ENCODE measurements at places on chromosomes 11 and 22.

- no peak for DNase-seq
Observed at GRCh38 chr22:28674121-28674563, 5.5 kb downstream of the TTC28 start.

DNA sequence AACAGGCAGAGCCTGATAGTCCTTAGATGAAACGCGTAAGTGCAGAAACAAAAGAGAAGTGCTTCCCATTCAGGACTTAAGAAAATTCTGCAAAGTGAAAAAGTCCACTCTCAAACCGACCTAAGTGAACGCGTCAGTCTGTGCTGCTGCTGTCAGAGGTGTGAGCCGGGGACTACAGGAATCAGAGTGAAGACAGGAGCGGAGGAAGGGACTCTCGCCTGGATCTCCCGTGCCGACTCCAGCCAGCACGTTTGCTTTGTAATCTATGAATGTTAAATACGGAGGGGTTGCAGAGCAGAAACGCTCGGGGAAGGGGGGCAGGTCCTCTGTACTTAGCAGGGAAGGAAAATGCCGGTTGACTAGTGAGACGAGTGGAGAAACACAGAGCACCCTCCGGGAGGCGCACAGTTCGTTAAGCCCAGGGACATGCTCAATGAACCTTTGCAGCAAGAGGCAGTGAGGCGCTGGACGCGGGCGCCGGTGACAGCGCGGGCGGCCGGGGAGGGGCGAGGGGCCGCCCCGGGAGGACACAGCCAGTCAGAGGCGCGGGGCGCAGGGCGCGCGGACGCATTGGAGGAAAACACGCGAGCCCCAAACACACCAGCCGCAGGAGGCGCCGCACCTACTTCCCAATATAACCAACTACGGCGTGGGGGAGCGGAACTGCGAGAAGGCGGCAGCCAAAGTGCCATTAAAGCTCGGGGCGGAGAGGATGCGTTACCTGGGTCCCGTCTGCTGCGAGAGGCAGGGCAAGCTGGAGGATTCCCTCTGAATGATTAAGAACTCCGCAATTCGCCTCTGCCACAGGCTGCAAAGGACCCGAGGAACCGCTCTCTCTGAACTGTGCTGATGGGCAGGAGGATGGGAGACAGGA, at the start of gene CNTN5:
CNTN5 (plus strand) TSS at position 598 of the 874 bp plus-strand sequence.
- peak; percentile 28 for DNase-seq

GRCh38 chr22:49004484-49005399, 822.9 kb downstream of the BRD1 start:
- DNase-seq, result no peak

DNA sequence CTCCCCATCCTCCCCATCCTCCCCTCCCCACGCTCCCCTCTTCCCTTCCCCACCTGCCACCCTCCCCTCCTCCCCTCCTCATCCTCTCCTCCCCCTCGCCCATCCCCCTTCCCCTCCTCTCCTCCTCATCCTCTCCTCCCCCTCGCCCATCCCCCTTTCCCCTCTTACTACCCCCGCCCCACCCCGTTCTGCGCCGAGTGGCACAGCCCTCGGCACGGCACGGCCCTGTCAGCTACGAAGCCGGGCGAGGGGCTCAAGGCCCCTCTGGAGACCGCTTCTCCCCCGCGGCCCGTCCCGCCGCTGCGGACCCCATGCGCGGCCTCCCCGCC, 449.9 kb downstream of the OPCML start:
- no peak for DNase-seq

DNA sequence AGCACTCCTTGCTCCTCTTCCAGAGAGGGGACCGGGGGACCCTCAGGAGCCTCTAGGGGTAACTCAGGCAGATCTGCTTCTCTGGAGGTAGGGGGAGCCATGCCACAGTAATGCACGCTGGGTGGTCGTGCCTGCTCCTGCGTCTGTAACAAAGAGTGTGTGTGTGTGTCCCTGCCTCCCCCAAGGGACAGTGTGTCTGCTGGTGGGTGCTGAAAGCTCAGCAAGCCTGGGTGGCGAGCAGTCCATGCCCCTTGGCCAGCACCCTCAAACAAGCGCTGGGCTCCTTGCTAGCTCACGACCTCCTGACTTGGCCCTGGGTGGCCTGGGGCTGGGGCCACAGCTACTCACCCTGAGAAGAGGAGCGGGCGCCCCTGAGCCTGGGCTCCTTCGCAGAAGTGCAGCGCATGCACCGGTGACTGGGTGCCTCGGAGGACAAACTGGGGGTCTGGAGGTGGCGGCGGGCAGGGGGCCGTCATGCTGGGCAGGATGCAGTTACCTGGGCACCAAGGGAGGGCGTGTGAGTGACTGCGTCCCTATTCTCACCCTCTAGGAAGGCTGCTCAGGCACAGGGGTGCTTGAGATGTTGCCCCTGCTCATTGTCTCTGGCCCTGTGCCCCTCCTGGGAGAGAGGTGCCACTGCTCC, 33.7 kb downstream of the GNB1L start:
- DNase-seq, result no peak

GRCh38 chr11:50098186-50098725, 65.6 kb downstream of the OR4C45 start:
- no peak for DNase-seq

DNA sequence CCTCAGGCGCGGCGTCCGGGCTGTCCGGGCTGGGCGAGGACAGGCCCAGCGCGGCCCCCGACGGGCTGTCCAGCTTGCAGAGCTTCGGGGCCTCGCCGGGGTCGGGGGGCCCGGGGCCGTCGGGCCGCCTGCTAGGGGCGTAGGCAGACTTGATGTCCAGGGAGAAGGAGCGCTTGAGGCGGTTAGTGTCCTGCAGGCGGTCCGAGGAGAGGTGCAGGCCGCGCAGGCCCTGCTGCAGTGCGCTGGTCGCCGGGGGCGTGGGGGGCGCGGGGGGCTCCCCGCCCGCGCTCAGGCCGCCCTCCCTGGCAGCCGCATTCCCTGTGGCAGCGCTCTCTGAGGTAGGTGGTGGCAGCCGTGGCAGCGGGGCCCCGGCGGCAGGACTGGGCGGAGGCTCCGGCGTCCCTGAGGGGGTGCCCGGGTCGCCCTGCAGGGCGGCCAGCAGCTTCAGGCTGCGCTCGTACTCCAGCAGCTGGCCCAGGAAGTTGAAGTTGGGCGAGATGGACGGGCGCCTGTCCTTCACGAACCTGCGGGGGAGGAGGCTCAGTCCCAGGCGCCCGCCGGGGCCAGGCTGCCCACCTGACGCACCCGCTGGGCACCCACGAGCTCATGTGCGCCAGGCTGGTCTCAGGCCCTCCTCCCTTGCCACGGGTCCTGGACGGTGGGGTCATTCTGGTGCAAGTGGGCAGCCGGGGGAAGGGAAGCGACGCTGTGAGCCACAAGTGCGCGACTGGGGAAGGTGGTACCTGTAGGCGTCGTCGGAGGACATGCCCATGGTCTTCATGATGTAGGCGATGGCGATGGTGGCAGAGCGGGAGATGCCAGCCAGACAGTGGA, 14.8 kb downstream of the DUSP8 start:
- DNase-seq, result no peak

All from NCI-H526 (cell line).